Heart left ventricle (tissue), 16 donors: ENCODE measurements at places on chromosomes 7 and 10. TPM values are rescaled to one million over a fixed set of nuclear protein-coding genes. Genes with fewer than 3 reads are reported as not detected.

Gene TRIM73
- total RNA-seq: 1.5 TPM

Gene PPP1R17
- not detected for total RNA-seq

Gene SNX10
- total RNA-seq: 2.2 TPM

Gene GRM8
- not detected for total RNA-seq

Gene LRRTM3
- total RNA-seq: not detected

DNA sequence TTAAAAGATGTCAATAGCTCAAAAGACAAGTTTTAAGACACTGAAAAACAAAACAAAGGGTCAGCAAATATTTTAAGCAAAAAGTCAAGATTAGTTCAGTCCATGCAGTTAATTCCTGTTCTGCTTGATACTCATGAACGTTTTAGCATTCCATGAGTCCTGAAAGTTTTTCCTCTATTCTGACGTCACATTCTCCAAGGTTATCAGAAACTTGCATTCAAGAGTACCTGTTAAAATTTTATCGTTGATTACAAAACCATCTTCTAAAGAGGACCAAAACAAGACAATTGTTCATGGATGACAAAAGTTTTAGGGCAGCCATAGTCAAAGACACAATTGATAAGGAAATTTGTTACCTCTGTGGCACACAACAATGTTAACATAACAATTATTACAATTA, 52.5 kb upstream of the VOPP1 start:
- DNase-seq: no peak

GRCh38 chr10:30993155-30993554, 38.5 kb downstream of the ZNF438 start:
- no peak for DNase-seq

DNA sequence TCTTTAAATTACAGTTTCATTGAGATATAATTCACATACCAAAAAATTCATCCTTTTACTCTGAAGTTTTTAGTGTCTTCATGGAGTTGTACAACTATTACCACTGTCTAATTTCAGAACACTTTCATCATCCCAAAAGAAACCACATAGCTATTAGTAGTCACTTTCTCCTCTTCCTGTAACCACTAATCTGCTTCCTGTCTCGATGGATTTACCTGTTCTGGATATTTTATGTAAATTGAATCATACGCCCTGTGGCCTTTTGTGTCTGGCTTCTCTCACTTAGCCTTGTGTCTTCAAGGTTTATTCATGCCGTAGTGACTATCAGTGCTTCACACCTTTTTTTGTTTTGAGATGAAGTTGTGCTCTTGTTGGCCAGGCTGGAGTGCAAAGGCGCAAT, 135.5 kb downstream of the DOCK1 start:
- DNase-seq: no peak
